NCI-H1417 treated with DMSO at 0.1 percent for 48 hours (cell line): ENCODE measurements at places on chromosomes 6 and 20.

- no peak for DNase-seq
Observed at GRCh38 chr20:31723069-31723318, 326 bp upstream of the BCL2L1 start.

- DNase-seq: no peak
Observed at GRCh38 chr6:43846556-43846955, 76.5 kb downstream of the VEGFA start.

DNA sequence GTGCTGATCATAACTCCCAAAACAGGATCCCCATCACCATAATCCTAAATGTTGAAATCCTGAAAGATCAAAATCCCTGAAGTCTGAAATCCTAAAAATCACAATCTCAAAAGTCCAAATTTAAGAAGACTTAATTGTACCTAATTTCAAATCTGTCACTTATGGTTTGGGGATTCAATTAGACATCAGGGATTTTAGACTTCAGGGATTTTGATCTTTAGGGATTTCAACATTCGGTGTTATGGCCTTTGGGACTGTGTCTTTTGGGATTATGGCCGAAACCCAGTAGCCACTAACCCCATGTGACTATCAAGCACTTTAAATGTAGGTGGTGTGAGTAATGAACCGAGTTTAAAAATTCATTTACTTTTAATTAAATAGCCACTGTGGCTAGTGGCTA, 21.7 kb upstream of the AVP start:
- DNase-seq: no peak

DNA sequence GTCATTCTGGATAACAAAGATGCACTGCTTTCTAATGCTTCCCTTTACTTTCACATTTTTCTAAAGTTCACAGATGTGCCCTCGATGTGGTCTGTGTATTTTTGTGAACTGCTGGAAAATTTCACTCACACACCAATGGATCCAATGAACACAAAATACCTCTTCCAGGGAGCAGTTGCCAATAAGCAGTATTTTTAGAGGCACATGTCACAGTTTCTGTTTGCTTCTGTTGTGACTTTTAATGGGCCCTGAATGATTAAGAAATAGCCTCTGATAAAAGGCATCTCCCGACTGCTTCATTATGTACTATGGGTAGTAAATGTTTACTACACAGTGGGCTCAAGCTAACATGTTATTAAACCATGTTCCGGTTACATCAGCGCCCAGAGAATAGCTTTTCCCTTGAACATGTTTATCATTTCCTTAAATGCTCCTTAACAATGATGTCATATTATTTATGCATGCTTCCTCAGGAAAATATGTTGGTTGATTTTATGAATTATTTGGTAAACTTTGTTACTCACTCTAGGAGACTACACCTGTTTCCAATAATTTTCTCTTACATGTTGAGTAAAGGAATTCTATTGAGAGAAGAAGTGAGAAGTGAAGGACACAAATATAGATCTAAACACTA, 188.0 kb downstream of the KCNQ5 start:
- DNase-seq: no peak

GRCh38 chr6:38583523-38583922, 56.2 kb downstream of the BTBD9 start:
- no peak for DNase-seq

- DNase-seq: no peak
Observed at GRCh38 chr20:17320456-17320855, 93.6 kb downstream of the PCSK2 start.

DNA sequence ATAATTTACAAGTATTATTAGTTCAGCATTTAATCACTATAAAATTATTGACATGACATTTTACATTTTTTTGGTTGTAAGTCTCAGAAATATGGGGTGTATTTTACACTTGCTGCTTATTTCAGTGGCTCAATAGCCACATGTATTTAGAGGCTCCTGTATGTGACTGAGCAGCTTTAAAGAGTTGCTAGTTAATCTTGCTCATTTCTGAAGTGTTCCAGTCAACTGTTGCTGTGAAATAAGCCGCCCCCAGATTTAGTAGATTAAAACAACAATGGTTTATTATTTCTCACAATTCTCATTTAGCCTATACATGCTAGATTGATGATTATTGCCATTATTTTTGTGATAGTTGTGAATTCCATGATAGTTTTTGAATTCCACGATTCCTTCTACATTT, 23.0 kb downstream of the CD109 start:
- no peak for DNase-seq

DNA sequence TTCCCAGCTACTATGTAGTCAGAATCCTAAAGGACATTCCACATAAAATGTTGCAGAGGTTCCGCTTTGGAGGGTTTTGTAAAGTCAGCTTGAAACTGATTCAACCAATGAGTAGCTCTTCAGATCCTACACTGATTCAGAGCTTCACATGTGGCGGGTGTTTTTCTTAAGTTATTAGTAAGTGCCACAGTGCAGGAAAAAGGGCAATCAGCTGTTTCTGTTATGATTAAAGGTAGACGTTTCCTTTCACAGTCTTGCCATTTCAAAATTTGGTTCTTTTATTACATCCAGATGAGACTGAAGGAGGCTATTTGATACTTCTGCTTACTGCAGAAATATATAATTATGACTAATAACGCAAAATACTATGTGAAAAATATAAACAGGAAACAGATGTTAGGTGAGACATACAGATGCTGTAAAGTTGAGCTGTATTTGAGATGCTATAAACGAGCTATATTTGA, 443.9 kb downstream of the CDKAL1 start:
- DNase-seq: no peak

GRCh38 chr20:62972845-62973745, 20.6 kb downstream of the SLC17A9 start:
- DNase-seq: no peak

DNA sequence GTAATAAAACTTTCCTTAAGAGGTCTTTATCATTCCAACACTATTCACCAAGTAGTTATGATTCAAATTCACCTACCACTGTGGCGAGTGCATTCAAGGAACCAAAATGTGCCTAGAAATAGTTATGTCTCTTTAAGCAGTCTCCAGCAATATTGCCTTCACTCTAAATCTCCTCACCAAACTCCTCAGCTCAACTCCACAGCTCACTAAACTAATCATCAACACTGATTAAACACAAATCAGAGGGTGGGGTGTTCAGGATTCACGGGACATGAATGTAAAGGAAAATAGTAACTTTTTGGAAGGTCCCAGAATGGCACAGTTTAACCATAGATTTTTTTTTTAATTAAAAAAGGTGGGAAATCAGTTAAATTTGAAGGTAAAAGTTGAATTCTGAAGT, 70.5 kb upstream of the THEMIS start:
- DNase-seq: no peak

DNA sequence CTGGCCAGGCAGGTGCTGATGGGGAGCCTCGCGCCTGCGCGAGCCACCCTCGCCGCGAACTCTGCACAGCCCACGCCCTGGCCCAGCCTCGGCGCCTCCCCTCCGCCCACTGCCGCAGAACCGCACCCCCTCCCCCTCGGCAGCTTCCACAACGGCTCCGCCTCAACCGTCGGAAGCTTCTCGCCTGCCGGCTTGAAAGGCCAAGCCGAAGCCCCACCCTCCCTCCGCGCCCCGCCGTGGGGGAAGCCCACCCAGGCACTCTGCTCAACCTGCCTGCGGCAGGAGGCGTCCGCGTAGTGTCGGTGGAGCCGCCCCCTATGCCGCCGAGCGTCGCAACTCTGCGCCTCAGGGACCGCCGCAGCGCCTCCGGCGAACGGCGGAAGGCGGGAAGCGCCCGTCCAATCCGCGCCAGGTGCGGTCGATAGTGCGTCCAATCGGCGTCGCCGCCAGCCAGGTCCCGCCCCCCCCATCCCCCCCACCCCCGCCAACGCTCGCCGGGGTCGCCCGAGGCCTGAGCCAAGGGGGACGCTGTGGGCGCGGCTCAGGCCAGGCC, at the start of gene SYCP2:
TSS of gene SYCP2 (minus strand) at position 342 of the 553 bp plus-strand sequence. CDS start 11,224 bp downstream, outside the sequence.
- DNase-seq: no peak

DNA sequence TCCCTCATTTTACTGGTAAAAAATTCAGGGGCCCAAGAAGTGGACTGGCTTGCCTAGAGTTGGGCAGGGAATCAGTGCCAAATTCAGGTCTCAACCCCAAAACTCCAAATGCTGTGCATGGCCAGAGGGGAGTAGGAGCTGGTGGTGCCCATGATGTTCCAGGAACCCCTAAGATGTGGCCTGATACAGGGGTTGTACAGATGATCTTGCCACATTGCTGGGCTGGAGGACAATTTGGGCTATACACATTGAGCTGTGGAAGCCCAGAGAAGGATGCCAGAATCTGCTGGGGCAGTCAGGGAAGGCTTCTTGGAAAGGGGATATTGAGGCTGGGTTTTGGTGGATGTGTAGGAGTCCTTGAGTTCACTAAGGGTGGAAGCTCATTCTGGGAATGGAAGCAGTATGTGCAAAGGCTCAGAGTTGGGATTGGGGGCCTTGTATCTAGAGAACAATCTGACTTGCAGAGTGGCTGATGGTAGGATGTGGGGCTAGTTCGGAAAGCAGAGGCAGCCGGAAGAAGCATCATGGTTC, 38.0 kb upstream of the APCDD1L start:
- no peak for DNase-seq

DNA sequence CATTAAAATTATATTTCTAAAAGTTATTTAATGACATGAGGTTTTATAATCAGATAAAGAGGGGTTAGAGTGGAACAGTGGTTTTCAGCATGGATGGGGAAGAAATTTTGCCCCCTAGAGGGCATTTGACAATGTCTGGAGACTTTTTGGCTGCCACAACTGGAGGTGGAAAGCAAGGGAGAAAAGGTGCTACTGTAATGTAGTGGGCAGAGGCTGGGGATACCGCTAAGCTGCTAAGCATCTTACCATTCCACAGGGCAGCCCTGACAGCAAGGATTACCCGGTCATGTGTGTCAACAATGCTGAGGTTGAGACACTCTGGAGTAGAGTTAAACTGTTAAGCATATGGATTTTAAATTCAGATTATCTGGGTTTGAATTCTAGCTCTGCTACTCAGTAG, 52.9 kb upstream of the FABP7 start:
- no peak for DNase-seq

DNA sequence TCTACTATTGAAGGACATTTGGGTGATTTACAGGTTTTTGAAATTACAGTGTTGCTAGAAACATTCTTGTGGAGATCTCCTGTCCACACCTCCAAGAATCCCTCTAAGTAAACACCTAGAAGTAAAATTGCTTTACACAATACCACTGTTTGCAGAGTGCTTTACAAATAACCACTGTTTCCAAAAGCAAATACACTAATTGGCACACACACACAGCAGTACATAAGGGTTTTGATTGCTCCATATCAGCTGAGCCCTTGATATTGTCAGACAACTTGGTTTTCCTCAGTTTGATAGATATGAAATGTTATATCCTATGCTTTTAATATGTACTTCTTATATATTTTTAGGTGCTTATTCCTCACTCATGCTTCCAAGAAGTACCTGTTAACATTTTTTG, 6.3 kb downstream of the HMGN4 start:
- DNase-seq: no peak
